ENCODE measurements at places on chromosomes 2 and 18.

DNA sequence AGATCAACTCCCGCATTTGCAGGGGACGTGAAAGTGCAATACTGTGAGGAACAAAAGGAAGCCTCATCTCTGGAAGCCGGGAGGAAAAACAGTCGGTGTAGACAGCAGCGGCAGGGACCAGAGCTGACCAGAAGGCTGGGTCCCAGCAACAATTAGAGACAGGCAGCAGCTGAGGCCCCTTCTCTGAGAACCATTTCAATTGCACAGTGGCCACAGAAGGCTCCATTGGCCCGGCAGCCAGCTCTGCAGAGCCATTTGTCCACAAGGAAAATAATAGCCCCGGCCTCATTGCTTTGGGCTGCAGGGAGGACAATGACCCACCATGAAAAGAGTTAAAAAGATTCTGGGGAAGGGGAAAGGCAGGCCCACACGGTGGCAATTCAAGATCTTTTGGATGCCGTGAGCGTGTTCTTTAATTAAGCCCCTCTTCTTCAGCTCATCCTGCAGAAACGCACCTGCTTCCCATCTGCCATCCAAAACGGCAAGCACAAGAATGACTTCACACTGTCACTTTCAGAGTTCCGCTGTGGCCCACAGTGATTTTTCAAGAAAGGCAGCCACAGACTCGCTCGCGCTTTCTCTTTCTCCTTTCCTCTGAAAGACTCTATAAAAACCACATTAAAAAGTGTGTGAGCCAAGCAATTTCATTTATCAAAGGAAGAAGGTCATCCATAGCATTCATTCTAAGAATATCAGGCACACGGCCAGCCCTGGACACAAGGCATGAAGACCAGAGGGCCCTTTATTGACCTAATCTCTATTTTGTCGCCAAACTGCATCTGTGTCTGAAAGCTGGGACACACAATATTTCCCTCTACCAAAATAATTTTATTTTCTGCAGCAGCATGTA is 293.6 kb downstream of the SOX11 start:
- DNase-seq = no peak

DNA sequence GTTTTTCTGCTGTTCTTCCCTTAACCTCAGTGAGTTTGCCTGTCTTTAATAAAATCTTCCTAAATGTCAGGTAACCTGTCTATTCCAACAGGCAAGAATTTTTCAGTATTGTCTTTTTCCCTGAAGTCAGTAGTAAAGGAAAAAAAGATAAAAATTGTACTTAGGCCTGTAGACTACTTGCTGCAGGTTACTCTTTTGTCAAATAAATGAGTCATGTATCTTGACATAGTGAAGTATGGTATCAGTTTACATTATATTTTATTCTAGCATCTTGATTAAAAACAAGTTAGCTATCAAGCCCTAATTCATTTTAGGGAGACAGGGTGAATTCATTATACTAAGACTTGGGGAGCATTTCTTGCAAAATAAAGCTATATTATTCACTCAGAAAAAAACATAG is 59.8 kb downstream of the ITGA4 start:
- DNase-seq = no peak

GRCh38 chr2:19667085-19667484 is 234.7 kb downstream of the TTC32 start:
- DNase-seq = no peak

DNA sequence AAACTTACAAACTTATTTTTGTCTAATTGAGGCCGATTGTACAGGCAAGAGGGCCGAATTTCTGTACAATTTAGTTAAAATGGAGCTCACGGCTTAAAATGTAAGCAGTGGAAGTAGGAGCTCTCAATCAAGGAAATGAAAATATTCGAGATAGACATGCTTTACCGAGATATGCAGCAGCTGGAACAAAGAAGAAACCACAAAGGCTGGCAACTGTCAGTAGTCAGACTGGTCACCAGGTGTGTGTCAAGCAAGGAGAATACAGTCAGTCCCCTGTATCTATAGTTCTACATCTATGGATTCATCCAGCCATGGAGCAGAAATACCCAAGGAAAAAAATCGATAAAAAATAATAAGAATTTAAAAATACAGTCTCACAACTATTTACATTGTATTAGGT is 122.6 kb downstream of the WDSUB1 start:
- DNase-seq = no peak

Data from stromal cell of bone marrow (primary cell).